ENCODE measurements at places on chromosomes 7 and 10.

GRCh38 chr7:83096065-83096580 is 66.6 kb downstream of the PCLO start:
- no peak overlapping the region for H3K4me3 ChIP-seq
- no peaks in the 10 kb centered on the region for H3K4me1 ChIP-seq
- no peaks in the 10 kb centered on the region for H3K27me3 ChIP-seq
- no peak for DNase-seq

DNA sequence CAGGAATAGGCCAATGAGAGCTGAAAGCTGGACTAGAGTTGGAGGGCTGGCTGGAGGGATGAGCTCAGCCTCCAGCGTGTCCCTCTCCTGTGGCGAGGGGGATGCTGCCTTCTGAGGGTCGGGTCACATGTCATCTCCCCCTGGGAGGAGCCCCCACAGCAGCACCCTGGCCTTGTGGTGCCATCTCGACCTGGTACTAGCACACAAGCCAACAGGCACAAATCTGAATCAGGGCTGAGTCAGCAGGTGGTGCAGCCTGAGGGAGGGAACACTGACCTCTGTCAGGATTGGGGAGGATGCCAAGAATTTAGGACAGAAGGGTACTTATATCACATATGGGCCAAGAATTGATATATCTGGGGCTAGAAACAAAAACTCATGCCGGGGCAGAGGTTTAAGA is 280.4 kb downstream of the CELF2 start:
- H3K27ac ChIP-seq, result no peak overlapping the region
- peaks cover 67% of the 10 kb centered on the region for H3K4me1 ChIP-seq
- no peak overlapping the region for H3K4me3 ChIP-seq

DNA sequence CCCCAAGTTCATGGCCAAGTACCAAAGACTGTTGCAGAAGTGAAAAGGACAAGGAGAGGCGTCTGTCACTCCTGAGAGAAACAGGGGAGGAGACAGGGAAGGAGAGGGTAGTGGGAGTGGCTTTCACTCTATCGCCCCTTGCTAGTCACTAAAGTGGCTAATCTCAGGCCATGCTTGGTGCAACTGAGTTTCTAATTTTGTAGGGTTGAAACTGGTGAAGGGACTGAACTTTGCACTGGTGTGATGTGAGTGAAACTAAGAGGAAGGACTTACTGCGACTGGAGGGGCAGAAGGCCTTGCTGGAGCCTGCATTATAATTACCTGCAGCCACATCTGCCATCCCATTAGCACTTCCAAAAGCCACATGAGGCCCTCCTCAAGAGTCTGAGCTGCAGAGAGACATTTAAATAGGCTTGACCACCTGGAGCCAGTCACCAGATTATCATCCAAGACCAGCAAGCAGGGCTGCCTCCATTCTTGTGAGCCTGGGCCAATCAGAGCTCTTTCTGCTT is 107.2 kb upstream of the EEPD1 start:
- no peak overlapping the region for H3K4me3 ChIP-seq
- no peaks in the 10 kb centered on the region for H3K36me3 ChIP-seq
- no peak for DNase-seq
- H3K27ac ChIP-seq, result no peak overlapping the region

DNA sequence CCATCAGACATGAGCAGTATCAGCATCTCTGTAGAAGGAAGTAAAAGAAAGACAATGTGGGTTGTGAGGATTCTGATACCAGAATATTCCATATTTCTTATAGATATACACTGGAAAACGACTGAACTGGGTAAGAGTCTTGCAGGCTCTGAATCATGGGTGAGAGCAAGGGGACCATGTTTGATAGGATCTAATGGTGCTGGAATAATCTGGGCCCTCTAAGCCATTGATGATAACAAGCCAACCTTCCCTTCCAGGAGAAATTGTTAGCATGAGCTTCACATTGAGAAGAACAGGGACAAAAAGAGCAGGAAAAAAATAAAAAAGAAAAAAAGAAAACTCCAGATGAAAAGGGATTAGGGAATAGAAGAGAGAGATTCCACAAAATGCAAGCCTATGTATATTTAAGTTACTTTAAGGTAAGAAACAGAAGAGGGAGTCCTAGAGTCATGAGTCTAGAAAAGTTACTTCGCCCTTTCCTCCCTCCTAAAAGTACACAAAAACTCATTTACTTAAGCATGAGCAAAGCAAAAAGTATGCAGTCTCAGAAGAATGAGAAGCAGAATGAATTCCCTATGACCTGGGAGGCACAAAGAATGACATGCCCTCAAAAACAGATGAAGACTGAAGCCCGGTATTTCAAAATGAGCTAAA is 181.9 kb downstream of the TMEM26 start:
- peaks cover 22% of the 10 kb centered on the region for H3K4me1 ChIP-seq
- no peak overlapping the region for H3K4me3 ChIP-seq
- peak overlapping the region; percentile 54 for H3K27ac ChIP-seq
- no peak for DNase-seq
- H3K27me3 ChIP-seq, result no peaks in the 10 kb centered on the region
- H3K36me3 ChIP-seq, result no peaks in the 10 kb centered on the region

DNA sequence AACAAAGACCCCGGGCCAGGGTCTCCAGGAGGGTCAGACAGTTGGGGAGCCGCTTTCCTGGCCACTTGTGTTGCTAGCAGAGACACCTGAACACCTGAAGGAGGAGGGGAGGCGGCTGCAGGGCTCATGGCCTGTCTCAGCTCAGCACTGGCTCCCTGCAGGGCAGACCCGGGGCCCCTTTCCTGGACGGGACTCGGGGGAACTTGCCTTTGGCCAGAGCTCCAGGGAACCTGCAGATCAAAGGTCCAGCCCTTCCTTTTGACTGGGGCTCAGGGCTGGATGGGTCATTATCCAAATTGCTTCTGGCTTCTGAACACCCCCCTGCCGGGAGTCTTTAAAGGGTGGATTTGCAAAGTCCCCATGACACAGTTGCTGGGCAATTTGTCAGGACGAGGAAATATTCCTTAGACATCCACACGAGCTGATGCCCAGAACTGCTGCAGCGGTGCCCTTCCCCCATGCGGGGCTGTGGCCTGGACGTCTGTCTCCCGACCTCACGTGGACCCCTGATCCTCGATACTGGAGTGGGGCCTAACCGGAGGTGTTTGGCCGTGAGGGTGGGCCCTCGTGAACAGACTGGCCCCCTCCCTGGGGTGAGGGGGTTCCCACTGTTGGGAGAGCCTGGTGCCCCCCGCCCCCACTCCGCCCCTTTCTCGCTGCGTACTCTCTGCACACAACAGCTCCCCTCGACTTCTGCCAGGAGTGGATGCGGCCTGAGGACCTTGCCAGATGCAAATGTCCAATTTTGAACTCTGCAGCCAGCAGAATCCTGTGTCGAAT is 194.3 kb downstream of the ELFN1 start:
- no peak for DNase-seq
- no peaks in the 10 kb centered on the region for H3K27me3 ChIP-seq
- no peaks in the 10 kb centered on the region for H3K36me3 ChIP-seq

GRCh38 chr7:99563650-99564049 is 5.2 kb downstream of the ZNF655 start:
- peak overlapping the region; percentile 46 for H3K4me3 ChIP-seq
- no peak overlapping the region for H3K27ac ChIP-seq
- H3K4me1 ChIP-seq, result peaks cover 12% of the 10 kb centered on the region
- H3K27me3 ChIP-seq, result no peaks in the 10 kb centered on the region
- peaks cover 19% of the 10 kb centered on the region for H3K36me3 ChIP-seq

- DNase-seq, result no peak
- no peaks in the 10 kb centered on the region for H3K4me1 ChIP-seq
- peaks cover 4% of the 10 kb centered on the region for H3K36me3 ChIP-seq
- peaks cover 21% of the 10 kb centered on the region for H3K27me3 ChIP-seq
- no peak overlapping the region for H3K27ac ChIP-seq
- no peak overlapping the region for H3K4me3 ChIP-seq
Measured at GRCh38 chr10:89543841-89544240, 8.4 kb upstream of the SLC16A12 start.

DNA sequence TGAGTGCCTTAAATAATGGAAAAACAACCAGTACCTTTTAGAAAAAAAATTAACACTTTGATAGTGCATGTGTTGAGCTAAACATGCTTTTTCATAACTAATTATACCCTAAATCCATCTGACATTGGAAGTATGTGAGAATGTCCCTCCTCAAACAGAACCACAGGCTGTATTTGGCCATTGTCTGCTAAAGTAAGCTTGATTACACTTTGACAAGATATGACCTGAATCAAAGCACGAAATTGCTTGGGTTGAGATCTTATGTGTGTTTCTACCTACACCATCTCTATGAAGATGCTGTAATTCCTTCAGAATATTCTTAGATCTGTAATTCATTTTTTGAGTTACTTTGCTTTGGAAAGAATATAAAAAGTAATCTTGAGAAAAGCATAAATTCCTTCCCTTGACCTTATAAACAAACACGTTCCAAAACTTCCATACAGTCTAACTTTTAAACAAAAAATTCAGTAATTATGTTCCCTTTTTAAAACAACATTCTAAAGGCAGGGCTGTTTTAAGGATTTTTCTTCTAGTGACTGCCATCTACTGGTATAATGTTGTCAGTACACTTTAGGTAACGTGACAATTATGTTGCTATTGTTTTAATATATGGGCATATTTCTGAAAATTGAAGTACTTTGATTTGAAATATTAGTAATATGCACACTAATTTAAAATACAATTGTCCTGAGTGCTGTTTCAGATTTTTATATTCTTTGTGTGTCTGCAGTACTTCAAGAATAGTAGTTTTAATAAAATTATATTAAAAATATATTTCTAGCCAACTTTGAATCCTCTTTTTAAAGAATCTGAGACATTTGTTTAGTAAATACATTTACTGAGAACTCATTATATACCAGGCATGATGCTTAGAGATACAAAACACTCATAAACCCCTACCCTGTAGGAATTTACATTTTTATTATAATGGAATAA is 20.9 kb downstream of the CD36 start:
- no peak for DNase-seq
- peaks cover 3% of the 10 kb centered on the region for H3K4me1 ChIP-seq
- H3K4me3 ChIP-seq, result no peak overlapping the region

GRCh38 chr10:19832699-19833098 is 16.5 kb downstream of the PLXDC2 start:
- peaks cover 4% of the 10 kb centered on the region for H3K36me3 ChIP-seq
- H3K4me1 ChIP-seq, result peaks cover 15% of the 10 kb centered on the region
- H3K4me3 ChIP-seq, result no peak overlapping the region
- no peaks in the 10 kb centered on the region for H3K27me3 ChIP-seq
- no peak for DNase-seq

- no peak for DNase-seq
- no peak overlapping the region for H3K27ac ChIP-seq
- no peaks in the 10 kb centered on the region for H3K36me3 ChIP-seq
- peaks cover 22% of the 10 kb centered on the region for H3K4me1 ChIP-seq
Measured at GRCh38 chr10:114715171-114715670, 57.1 kb upstream of the ABLIM1 start.

- DNase-seq, result no peak
- H3K27me3 ChIP-seq, result no peaks in the 10 kb centered on the region
- no peaks in the 10 kb centered on the region for H3K4me1 ChIP-seq
- no peak overlapping the region for H3K4me3 ChIP-seq
- H3K27ac ChIP-seq, result no peak overlapping the region
Measured at GRCh38 chr7:119256446-119257131, 1016.4 kb upstream of the KCND2 start.

GRCh38 chr7:140877249-140877524 is 47.5 kb downstream of the BRAF start:
- H3K4me1 ChIP-seq, result peaks cover 11% of the 10 kb centered on the region
- H3K4me3 ChIP-seq, result no peak overlapping the region
- DNase-seq, result no peak
- H3K27ac ChIP-seq, result no peak overlapping the region

GRCh38 chr10:82267465-82267864 is 392.5 kb downstream of the NRG3 start:
- no peak for DNase-seq
- H3K4me1 ChIP-seq, result no peaks in the 10 kb centered on the region
- H3K27ac ChIP-seq, result no peak overlapping the region

- peaks cover 2% of the 10 kb centered on the region for H3K36me3 ChIP-seq
- no peak overlapping the region for H3K4me3 ChIP-seq
- DNase-seq, result no peak
- H3K27ac ChIP-seq, result no peak overlapping the region
Measured at GRCh38 chr10:69952821-69953221, 99.8 kb upstream of the MACROH2A2 start.

- H3K27me3 ChIP-seq, result no peaks in the 10 kb centered on the region
- no peak for DNase-seq
- peaks cover 11% of the 10 kb centered on the region for H3K4me1 ChIP-seq
- no peak overlapping the region for H3K27ac ChIP-seq
- peaks cover 5% of the 10 kb centered on the region for H3K36me3 ChIP-seq
Measured at GRCh38 chr10:32362571-32362970, 15.6 kb upstream of the EPC1 start.

- H3K4me1 ChIP-seq, result peaks cover 32% of the 10 kb centered on the region
- no peaks in the 10 kb centered on the region for H3K27me3 ChIP-seq
- H3K27ac ChIP-seq, result no peak overlapping the region
- DNase-seq, result no peak
Measured at GRCh38 chr7:83695128-83695960, 46.4 kb upstream of the SEMA3E start.

GRCh38 chr10:68402276-68402675 is 4.8 kb downstream of the RUFY2 start:
- H3K36me3 ChIP-seq, result peaks cover 7% of the 10 kb centered on the region
- peak overlapping the region; percentile 49 for H3K4me3 ChIP-seq
- DNase-seq, result no peak

- no peak overlapping the region for H3K27ac ChIP-seq
- H3K36me3 ChIP-seq, result no peaks in the 10 kb centered on the region
- H3K4me3 ChIP-seq, result no peak overlapping the region
- H3K4me1 ChIP-seq, result peaks cover 5% of the 10 kb centered on the region
- H3K27me3 ChIP-seq, result no peaks in the 10 kb centered on the region
- no peak for DNase-seq
Measured at GRCh38 chr10:21217107-21217506, 308.4 kb downstream of the SKIDA1 start.

GRCh38 chr10:48777110-48777509 is 92.4 kb downstream of the WDFY4 start:
- no peak overlapping the region for H3K4me3 ChIP-seq
- no peak overlapping the region for H3K27ac ChIP-seq
- no peaks in the 10 kb centered on the region for H3K4me1 ChIP-seq
- H3K36me3 ChIP-seq, result no peaks in the 10 kb centered on the region

GRCh38 chr10:75663947-75664664 is 232.7 kb downstream of the LRMDA start:
- no peak for DNase-seq
- H3K27me3 ChIP-seq, result no peaks in the 10 kb centered on the region
- peak overlapping the region; percentile 23 for H3K27ac ChIP-seq
- peaks cover 17% of the 10 kb centered on the region for H3K4me1 ChIP-seq
- no peak overlapping the region for H3K4me3 ChIP-seq
- no peaks in the 10 kb centered on the region for H3K36me3 ChIP-seq

GRCh38 chr7:27739301-27739908 is 557 bp upstream of the TAX1BP1 start:
- peaks cover 23% of the 10 kb centered on the region for H3K4me1 ChIP-seq
- H3K36me3 ChIP-seq, result no peaks in the 10 kb centered on the region
- peak overlapping the region; percentile 91 for H3K27ac ChIP-seq
- DNase-seq, result no peak

GRCh38 chr10:122112021-122112616 is 123.2 kb downstream of the TACC2 start:
- peaks cover 42% of the 10 kb centered on the region for H3K4me1 ChIP-seq
- no peak for DNase-seq

Data from neural crest cell (in vitro differentiated cells).